Ovary (tissue), 10 donors: ENCODE measurements at places on chromosomes 6 and 20. TPM values are rescaled to one million over a fixed set of nuclear protein-coding genes. Genes with fewer than 3 reads are reported as not detected.
A peak's percentile ranks its signal among the peaks of the same experiment; 100 is the strongest.

GRCh38 chr6:129501740-129502660 is 208.0 kb downstream of the ARHGAP18 start:
- no peak overlapping the region for H3K4me3 ChIP-seq
- no peaks in the 10 kb centered on the region for H3K4me1 ChIP-seq

- no peaks in the 10 kb centered on the region for H3K27me3 ChIP-seq
- H3K36me3 ChIP-seq, result no peaks in the 10 kb centered on the region
- H3K4me3 ChIP-seq, result no peak overlapping the region
- no peak for DNase-seq
Observed at GRCh38 chr6:109237077-109237985, 142.0 kb downstream of the CEP57L1 start.

DNA sequence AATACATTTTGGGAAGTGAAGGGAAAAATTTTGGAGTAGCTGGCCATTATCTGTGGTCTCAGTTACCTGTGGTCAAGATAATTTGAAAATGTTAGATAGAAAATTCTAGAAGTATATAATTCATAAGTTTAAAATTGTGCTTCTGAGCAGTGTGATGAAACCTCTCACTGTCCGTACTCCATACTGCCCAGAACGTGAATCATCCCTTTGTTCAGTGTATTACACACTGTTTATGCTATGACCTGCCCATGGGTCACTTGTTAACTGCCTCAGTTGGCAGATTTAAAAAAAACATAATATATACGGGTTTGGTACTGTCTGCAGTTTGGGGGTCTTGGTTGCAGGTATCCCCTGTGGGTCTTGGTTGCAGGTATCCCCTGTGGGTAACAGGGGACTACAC is 4.1 kb upstream of the CALHM5 start:
- no peak overlapping the region for H3K4me3 ChIP-seq
- no peak for DNase-seq
- no peaks in the 10 kb centered on the region for H3K4me1 ChIP-seq
- no peak overlapping the region for H3K27ac ChIP-seq
- H3K36me3 ChIP-seq, result no peaks in the 10 kb centered on the region
- H3K27me3 ChIP-seq, result no peaks in the 10 kb centered on the region

DNA sequence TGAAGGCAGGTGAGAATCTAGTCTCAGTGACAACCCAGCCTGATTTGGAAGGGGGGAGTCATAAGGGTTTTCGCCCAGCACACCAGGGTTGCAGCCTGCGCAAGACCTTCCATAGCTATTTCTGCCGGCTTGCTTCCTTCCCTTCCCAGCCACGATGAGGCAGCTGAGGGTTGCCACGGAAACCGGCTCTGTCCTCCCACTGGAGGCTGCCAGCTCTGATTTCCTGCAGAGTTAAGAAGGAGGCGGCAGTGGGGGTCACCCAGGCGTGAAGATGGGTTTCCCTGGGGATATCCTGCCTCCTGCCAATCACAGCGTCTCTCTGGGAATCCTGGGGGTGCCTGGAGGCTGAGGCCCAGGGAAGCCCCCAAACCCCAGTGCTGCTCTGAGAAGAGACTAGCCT is 23.1 kb upstream of the KCNB1 start:
- no peak overlapping the region for H3K4me3 ChIP-seq
- no peaks in the 10 kb centered on the region for H3K4me1 ChIP-seq
- peak; percentile 33 for DNase-seq
- no peaks in the 10 kb centered on the region for H3K27me3 ChIP-seq
- H3K27ac ChIP-seq, result no peak overlapping the region
- H3K36me3 ChIP-seq, result no peaks in the 10 kb centered on the region

Gene COL9A1
- 0.15 TPM for total RNA-seq

Gene CNKSR3
- total RNA-seq, result 13.4 TPM

Gene FAM184A
- 10.5 TPM for total RNA-seq
